ENCODE measurements at places on chromosomes 1 and 21.

GRCh38 chr1:174872615-174873058, 127.1 kb upstream of the CACYBP start:
- no peak for DNase-seq

DNA sequence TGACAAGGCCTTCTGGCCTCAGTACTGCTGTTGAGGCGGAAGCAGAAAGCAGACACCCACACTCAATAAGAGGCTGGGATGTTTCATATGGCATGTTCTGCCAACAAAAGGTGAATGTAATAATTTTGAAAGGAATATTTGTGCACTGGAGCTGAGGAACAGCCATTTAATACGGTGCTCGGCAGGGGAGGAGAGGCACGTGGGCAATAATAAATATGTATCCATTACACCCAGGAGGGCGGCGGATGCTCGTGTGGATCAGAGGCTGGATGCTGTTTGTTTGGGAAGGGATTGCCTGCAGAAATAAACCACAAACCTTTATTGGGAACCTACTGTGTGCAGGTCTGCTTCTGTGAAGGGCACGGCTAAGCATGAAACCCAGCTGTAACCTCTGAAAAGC, 92.0 kb downstream of the VWA5B1 start:
- DNase-seq, result no peak

- peak; percentile 40 for DNase-seq
Measured at GRCh38 chr21:26756491-26757159, 88.6 kb downstream of the ADAMTS1 start.

- DNase-seq, result no peak
Measured at GRCh38 chr1:104929280-104929679, 1179.6 kb downstream of the AMY1C start.

GRCh38 chr1:246156847-246157246, 350.2 kb downstream of the SMYD3 start:
- no peak for DNase-seq

GRCh38 chr1:2314273-2314802, 77.0 kb downstream of the MORN1 start:
- DNase-seq, result no peak

DNA sequence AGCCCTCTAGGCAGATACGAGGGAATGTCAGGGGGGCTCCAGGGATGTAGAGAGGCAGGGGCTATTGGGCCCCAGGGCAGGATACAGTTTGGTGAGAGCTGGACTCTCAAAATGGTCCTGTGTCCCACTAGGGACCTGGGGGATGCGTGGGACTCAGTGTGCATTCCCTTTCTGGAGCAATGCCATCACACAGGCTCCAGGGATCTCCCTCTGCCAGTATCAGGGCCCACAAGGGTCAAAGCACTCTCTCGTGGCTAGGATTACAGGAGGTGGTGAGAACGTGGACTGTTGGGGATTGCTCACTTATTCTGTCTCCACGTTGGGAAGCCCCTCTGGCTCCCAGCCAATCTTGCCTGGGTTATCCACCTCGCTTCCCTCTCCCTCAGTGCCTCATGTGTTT, 25.8 kb downstream of the KIAA0319L start:
- no peak for DNase-seq

GRCh38 chr21:43703035-43703880, 15.7 kb upstream of the PDXK start:
- no peak for DNase-seq

DNA sequence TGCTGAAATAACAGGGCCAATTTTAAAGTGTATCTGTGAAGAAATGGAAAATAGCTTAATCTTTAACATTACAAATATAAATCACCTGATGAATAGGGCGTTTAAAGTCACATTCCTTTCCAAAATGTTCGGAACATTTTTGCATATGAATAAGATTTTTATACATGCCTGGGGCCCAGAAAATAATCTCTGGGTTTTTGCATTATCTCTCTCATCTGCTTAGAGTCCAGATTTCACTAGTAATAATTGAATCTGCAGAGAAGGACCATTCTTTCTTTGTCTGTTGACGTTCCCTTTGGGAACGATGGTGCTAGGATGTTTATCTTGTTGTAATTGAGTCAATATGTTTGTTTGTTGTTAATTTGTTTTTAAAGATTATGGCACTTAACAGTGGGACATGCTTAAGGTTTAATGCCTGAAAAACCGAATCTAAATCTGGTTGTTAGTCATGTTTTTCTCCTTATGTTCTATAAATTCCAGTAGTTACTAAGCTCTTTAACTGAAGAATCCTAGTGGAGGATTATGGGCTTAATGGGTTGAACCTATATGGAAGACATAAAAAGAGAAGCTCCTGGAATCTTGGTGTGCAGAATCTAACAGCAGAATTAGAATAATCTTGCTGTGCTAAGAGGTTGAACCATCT, 140.6 kb downstream of the VPS13D start:
- DNase-seq, result no peak

DNA sequence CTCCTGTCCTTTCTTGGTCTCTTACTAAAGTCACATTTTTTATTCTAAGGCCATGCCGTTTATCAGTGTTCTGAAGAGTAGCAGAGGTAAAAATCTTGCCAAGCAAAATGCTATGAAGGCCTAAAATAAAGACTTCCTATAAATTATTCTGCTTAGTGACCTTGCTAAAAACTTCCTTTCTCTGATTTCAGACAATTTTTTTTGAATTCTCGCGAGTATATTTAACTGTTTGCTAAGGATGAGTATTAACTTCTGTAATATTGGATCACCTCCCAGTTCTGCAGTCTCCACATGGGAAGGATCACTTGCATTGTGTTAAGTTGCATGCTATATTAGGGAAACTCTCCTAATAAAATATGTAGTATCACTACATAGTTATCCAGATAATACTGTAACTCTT, 123.4 kb upstream of the SNX7 start:
- DNase-seq, result no peak

GRCh38 chr1:78377356-78377928, 113.3 kb upstream of the PTGFR start:
- DNase-seq, result no peak

DNA sequence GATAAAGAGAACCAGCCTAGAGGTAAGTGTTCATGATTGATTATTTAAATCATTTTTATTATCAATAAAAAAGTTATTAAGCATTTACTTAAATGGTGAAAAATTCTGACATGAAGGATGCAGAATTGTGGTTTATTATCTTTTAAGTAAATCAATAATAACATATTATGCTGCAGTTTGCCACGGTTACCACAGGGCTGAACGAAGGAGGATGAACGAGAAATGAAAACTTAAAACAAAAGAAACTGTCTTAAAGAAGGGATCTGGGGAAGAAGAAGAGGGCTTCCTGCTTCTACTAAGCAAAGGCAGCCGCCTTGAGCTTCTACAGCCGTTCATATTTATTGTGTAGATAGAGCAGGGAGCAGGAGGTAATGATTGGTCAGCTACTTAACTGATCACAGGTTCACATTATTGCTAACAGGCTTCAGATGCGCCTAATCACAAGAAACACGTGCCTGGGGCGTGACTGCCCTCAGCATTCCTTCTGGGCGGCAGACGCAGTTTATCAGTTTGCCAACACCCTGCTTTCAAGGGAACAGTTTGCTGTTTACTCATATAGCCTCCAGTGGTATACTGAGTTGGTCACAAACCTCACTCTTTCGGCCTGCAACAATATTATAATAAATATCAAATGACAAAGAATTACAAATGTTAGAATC, 5.8 kb upstream of the FNBP1L start:
- DNase-seq, result no peak

DNA sequence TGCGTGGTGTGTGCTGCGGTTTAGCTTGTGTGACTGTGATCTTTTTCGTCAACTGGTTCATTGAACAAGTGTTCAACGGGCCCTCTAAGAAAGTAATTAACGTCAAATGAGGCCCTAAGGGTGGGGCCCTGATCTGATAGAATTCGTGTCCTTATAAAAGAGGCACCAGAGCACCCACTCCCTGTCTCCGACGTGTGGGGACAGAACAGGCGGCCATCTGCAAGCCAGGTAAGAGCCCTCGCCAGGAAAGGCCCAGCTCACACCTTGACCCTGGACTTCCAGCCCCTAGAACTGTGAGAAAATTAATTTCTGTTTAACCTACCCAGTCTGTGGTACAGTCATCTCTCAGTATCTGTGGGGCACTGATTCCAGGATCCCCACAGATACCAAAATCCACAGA, 20.4 kb upstream of the SAMD11 start:
- no peak for DNase-seq

GRCh38 chr1:41418857-41419583, 57.8 kb downstream of the FOXO6 start:
- no peak for DNase-seq

- DNase-seq, result no peak
Measured at GRCh38 chr1:228267962-228268880, 60.4 kb downstream of the OBSCN start.

- DNase-seq, result no peak
Measured at GRCh38 chr1:239926184-239926583, 165.5 kb upstream of the FMN2 start.

DNA sequence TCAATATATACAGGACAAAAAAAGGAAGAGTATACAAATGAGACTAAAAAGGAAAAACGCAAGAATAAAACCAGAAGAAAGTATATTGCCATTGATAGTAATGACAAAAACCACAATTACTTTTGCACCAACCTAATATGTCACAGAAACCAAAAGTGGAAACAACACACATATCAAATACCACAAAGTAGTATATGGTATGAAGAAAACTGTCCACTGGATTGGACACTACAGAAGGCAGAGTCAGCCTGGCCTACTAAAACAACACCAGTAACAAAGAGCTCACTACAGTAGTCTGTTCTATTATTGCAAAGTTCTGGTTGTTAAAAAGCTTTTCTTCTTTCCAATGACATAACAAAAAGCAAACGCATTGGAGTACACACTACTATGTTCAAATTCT, 17.7 kb downstream of the TESK2 start:
- no peak for DNase-seq

- no peak for DNase-seq
Measured at GRCh38 chr1:227486559-227486958, 76.8 kb upstream of the ZNF678 start.

DNA sequence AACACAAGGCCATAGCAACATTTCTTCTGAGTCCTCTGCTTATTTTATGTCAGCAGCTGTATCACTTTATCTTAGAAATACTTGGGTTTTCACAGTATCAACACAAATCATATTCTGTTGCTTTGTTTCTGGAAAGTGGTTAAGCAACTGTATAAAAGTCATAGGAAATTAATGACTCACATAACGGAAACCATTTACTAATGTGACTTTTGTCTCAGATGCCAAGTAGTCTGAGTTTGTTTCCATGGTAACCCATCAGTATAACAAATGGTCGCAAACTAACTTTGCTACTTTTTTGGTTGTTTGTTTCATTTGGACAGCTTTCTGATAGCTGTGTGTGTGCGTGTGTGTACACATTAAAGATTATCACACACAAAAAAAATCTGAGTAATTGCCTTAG, 31.1 kb downstream of the EEIG2 start:
- DNase-seq, result no peak

- peak; percentile 60 for DNase-seq
Measured at GRCh38 chr1:44294588-44295007, 60.5 kb downstream of the ERI3 start.

GRCh38 chr1:108753363-108753762, 6.9 kb downstream of the STXBP3 start:
- DNase-seq, result no peak

DNA sequence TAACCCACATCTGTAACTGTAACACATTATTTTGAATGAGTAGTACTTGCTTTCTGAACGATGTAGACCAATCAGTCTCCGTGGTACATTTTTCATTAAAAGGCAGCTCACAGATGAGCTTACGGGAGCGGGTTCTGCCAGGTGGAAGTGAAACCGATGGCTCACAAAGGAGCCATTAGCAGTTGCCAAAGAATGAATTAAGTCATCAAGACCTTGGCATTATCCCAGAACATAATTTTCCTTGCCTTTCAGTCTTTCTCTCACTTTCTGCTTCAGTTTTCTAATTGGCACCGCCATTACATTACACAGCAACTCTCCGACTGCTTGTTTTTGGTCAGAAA, 33.5 kb upstream of the UTS2 start:
- DNase-seq, result peak; percentile 14

- DNase-seq, result no peak
Measured at GRCh38 chr1:208038303-208038702, 127.4 kb upstream of the CD34 start.

- DNase-seq, result no peak
Measured at GRCh38 chr1:177566495-177566894, 395.7 kb downstream of the BRINP2 start.

DNA sequence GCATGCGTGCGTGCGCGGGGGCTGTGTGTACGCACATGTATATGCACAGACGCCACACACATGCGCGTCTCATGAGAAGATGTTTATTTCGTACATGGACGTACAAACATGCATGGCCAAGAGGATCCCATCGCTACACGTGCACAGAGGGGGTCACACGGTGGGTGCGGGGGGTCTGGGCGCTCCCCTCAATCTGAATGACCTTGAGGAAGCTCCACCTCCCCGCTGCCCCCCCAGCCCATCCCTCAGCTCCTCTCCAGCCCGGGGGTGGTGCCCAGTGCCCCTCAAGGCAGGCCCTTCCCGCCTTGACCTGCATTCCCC, 1.5 kb downstream of the TMEM240 start:
- DNase-seq, result no peak
